ENCODE measurements at places on chromosomes 16 and 17. TPM values are rescaled to one million over a fixed set of nuclear protein-coding genes. Genes with fewer than 3 reads are reported as not detected.

FOXC2 gene
- not detected for total RNA-seq

- no peak for DNase-seq
- no peaks in the 10 kb centered on the region for H3K36me3 ChIP-seq
- H3K4me1 ChIP-seq, result no peaks in the 10 kb centered on the region
- no peaks in the 10 kb centered on the region for H3K27me3 ChIP-seq
- no peak overlapping the region for H3K4me3 ChIP-seq
Measured at GRCh38 chr17:32558997-32559650, 72.3 kb downstream of the CDK5R1 start.

DNA sequence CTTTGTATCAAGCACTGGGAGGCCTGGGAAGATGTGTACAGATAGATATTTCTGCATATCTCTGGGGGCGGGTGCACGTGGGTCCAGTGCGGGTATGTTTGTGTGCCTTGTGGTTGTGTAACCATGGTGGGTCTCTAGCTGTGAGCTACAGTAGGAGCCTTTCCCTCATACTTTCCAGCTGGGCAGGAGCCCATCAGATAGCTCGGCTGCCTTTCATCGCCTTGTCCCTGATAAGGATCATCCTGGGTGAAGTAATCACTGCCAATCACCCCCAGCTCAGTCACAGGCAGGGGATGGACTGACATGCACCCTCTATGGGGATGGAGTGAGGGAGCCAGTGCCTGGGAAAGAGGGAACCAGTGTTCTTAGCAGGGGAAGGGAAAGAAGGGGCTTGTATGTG, 3.2 kb upstream of the SCRN2 start:
- no peak overlapping the region for H3K4me3 ChIP-seq
- peaks cover 7% of the 10 kb centered on the region for H3K4me1 ChIP-seq
- H3K36me3 ChIP-seq, result no peaks in the 10 kb centered on the region
- no peak for DNase-seq

- H3K27me3 ChIP-seq, result no peaks in the 10 kb centered on the region
- H3K4me1 ChIP-seq, result no peaks in the 10 kb centered on the region
- no peak overlapping the region for H3K4me3 ChIP-seq
- H3K27ac ChIP-seq, result no peak overlapping the region
Measured at GRCh38 chr16:27378871-27379481, 23.0 kb upstream of the IL21R start.

DNA sequence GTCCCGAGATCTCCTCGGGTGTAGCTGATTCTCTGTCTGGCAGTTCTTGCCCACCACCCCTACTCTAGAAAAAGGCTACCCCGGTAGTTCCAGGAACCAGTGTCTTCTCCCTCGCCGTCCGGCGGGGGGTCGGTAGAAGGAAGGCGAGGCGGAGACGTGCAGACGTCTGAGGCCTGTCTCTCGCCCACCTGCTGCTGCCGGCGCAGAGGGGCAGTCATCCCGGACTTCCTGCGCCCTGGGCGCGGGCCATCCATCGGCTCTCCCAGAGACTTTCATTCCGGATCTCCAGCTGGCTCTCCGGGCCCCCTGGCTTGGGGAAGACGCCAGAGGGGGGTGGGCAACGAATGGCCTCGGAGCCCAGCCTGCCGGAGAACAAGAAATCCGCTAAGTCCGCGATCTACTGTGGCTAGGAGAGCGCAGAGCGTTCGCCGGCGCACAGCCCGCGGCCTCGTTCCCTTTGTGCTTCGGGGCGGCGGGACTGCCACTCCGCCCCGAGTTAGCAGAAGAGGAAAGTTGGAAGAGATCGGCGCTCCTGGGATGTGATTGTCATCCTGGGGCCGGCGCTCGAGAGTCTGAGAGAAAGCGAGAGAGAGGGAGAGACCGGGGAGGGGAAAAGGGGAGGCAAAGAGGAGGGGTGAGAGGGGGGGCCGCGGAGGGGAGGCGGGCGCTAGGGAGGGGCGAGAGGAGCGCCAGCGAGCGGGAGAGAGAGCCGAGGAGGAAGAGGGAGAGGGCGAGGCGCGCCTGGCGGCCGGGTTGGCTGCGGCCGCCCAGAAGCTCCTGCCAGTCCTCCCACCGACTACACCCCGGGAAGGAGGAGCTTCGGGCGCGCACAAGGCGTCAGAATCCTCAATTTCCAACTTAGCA, at the start of gene IRX5:
TSS of gene IRX5 (plus strand) at position 861 of the 864 bp plus-strand sequence. CDS start 334 bp downstream, outside the sequence.
- peak within 1 kb of the TSS; percentile 89 for H3K27ac ChIP-seq
- peaks cover 18% of the 10 kb centered on the region for H3K4me1 ChIP-seq
- H3K27me3 ChIP-seq, result peaks cover 20% of the 10 kb centered on the region

GRCh38 chr17:51354936-51355335, 94.6 kb downstream of the UTP18 start:
- no peaks in the 10 kb centered on the region for H3K36me3 ChIP-seq
- no peak for DNase-seq
- peaks cover 7% of the 10 kb centered on the region for H3K4me1 ChIP-seq

DNA sequence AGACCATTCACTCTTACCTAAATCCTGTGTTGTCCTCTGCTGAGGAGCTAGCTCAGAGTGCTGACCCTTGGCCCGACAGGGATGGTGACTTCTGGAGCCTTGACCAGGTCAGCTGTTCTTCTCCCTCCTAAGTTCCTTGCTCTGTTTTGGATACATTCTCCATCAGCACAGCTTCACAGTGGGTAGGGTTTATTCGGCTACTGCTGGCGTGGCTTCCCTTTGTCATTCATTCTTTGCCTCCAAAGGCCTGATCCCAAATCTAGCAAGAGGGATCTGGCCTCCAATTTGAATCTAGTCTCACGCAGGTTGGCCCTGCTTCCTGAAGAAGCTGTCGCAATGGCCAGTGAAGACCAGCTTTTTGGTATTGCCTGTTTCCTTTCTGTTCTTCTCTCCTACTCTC, 116.6 kb downstream of the SHISA9 start:
- H3K4me1 ChIP-seq, result peaks cover 12% of the 10 kb centered on the region
- H3K4me3 ChIP-seq, result no peak overlapping the region
- H3K27me3 ChIP-seq, result peaks cover 2% of the 10 kb centered on the region
- no peak for DNase-seq
- no peaks in the 10 kb centered on the region for H3K36me3 ChIP-seq

DNA sequence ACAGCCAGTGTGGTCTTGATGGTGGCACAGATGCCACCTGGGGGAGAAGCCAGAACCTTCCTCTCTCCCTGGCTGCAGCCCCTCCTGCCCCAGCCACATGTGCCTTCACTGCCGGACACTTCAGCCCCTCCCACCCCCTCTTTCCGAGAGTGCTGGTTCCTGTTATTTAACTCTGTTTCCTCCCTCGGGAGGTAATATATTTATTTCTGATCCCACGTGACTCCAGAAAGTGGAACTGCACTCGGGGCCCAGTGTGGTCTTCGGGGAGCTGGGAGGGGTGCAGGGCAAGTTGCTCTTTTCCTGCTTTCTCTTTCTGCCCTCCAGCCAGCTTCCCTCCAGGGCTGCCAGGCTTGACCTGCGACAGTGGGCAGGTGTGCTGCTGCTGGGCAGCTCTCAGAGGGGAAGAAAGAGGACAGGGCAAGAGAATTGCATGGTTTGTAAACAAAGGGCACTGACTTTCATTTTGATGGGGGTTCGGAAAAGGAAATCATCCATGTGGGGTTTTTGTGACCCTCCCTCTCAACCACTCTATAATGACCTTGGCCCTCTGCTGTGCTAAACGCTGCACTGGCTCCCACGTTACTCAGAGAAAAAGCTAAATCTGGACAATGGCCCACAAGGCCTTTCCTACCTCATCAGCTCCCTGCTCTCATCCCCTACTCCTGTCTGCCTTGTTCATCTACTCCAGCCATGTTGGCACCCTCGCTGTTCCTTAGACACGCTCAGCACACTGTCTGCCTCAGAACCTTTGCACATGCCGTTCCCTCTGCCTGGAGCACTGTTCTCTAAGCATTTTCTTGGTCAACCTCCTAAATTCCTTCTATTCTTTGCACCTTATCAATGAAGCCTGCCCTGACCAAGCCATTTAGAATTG, 8.2 kb upstream of the CIITA start:
- peaks cover 1% of the 10 kb centered on the region for H3K4me1 ChIP-seq
- H3K36me3 ChIP-seq, result no peaks in the 10 kb centered on the region
- H3K4me3 ChIP-seq, result no peak overlapping the region
- H3K27ac ChIP-seq, result no peak overlapping the region
- peaks cover 9% of the 10 kb centered on the region for H3K27me3 ChIP-seq

GRCh38 chr16:59180083-59180476, 446.0 kb upstream of the GOT2 start:
- DNase-seq, result no peak
- H3K4me3 ChIP-seq, result no peak overlapping the region
- H3K27me3 ChIP-seq, result no peaks in the 10 kb centered on the region
- no peaks in the 10 kb centered on the region for H3K4me1 ChIP-seq
- no peaks in the 10 kb centered on the region for H3K36me3 ChIP-seq
